ENCODE measurements at places on chromosomes 3 and 15.

DNA sequence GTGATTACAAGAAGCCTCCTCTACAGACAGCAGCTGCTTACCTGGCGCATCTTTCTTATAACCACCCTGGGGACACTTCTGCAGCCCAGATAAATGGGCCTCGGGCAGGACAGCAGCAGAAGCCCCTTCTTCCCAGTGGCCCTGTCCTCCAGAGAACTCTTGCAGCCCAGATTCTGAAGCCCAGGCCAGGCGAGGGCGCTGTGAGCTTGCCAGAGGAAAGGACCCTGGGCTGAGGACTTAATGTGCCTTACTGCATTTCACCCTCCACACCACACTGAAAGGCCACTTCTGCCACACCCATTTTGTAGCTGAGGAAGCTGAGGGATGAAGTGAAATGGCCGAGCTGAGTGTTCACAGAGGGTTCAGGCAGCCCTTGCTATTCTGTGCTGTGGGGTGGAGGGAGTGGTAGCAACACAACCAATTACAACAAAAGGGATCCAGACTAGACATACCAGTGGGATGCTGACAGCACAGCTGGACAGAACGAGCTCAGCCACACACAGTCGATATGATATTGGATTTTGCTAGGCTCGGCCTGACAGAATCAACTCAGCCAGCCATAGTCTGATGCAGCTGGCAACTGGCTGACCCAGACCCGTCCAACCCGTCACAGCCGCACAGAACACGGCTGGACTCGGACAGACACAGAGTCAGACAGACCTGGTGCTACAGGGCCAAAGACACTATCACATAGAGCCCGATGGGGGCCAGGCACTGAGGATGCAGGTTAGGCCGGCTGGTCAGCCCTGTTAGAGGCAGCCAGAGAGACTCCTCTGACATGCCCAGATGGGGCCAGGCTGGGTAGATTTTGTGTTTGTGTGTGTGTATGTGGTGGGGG is 7.3 kb downstream of the ACOX2 start:
- ATAC-seq = peak; percentile 9

DNA sequence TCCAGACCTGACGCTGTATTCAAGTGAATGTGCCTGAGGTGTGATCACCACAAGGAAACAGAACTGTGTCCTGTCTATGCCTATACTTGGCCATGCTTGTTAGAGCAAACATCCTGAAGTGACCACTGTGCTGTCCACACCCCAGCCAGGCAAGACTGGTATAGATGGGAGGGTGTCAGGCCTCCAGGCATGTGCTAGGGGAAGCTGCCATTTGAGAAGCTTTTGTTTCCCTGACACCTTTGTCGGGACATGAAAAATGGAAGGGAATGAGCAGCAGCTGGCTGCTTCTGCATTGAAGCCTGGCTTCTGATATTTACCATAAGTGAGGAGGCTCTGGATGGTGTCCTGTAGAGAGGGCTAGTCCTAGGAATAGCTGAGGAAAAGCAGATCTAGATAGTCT is 106.2 kb downstream of the CPNE4 start:
- ATAC-seq = no peak

DNA sequence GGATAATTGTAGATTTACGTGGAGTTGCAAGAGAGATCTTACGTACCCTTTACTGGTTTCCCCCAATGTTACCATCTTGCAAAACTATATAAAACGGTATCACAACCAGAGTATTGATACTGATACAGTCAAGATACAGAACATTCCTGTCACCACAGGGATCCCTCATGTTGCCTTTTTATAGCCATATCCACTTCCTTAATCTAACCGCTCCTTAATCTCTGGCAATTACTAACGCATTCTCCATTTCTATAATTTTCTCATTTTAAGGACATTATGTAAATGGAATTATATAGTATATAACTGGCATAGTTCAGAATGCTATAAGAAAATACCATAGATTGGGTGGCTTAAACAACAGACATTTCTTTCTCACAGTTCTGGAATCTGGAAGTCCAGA is 61.1 kb downstream of the SEC22A start:
- ATAC-seq = no peak

GRCh38 chr15:39925112-39925842 is 5.2 kb upstream of the GPR176 start:
- ATAC-seq = no peak

DNA sequence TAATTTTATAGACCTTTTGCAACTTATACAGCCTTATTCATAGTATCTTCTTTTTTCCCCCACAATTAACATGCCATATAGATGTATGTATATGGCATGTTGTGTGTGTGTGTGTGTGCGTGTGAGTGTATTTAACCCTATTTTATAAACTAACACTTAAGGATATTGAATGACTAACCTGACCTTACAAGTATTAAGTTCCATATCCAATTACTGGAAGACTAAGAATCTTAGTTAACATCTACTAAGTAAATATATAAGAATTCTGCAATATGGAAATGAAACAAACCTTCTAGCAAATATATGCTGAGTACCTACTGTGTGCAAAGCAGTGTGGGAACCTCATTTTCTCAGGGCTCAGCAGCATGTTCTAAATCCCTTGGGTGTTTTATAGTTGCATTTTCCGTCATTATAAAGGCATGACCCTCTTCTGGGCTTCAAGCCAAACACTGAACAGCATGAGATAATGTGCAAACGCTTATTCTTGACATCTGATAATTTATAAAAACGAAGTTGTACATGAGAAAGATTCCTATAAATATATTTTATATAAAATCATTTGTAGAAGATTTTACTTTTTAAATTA is 105.5 kb downstream of the NLGN1 start:
- ATAC-seq = peak; percentile 74

- no peak for ATAC-seq
Measured at GRCh38 chr3:147493666-147494065, 84.5 kb downstream of the ZIC1 start.

- ATAC-seq = no peak
Measured at GRCh38 chr15:45648521-45649200, 13.8 kb downstream of the SQOR start.

- no peak for ATAC-seq
Measured at GRCh38 chr3:177353140-177353539, 155.9 kb upstream of the TBL1XR1 start.

DNA sequence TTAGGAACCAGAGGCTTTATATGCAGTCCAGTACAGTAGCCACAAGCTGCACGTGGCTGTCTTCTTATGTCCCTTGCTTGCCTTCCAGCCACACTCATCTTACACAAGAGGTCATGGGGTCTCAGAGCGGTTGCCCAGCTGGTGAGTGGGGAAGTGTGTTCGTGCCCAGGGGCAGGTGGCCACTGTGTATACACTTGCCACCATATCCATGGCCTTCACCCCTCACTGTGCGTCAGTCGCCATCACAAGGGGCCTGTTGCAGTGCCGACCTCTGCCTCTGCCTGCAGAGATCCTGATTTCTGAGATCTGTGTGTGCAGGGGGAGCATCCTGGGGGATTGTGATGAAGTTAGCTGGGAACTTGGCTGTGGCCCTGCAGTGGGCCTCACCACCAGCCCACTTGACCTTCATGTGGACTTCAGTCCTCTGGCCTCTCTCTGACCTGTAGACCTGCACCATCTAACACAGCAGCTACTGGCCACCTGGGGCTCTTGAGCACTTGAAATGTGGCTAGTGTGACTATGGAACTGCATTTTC is 43.1 kb upstream of the SACM1L start:
- no peak for ATAC-seq

All from SK-N-SH treated with all-trans-retinoic acid at 6 μM for 48 hours (cell line).